Activated T-cell treated with anti-CD3 and anti-CD28 coated beads for 24 hours (primary cell): ENCODE measurements at places on chromosomes 6 and 20.

DNA sequence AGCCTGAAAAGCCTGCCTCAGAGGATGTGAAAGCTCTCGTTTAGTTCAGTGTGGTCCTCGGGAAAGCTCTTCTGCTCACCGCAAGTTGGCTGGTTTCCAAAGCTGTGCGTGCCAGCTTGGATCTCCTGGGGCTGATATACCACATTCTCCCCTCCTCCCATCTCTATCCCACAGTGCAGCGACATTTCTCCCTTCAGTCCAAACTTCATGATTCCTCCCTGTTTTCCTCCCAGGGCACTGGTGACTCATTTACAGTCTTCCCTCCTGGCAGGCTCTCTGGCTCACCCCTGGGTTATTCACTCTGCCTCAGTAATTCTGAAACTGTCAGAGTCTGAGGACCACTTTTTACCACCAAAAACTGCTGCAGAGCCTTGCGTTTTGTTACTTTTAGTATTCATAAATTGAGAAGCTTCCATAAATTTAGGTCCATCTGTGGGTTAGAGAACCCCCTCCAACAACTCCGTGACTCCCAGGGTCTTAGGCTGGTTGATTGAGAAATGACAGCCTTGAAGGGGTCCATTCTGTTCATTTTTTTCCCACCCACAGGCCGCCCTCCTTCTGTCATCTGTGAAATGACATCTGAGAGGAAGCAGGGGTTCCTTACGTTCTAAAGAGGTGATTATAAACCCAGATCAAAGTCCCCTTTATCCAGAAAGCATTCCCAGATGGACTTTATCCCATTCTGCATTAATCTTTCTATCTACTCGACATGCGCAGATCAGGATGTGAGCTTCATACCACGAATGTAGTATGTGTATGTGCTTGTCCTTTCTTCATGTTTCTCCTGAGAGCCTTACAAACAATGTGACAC, 6.1 kb downstream of the TRIM10 start:
- DNase-seq: no peak

- no peak for DNase-seq
These were observed 78.5 kb upstream of the TRDN start for GRCh38 chr6:123715006-123715863.

DNA sequence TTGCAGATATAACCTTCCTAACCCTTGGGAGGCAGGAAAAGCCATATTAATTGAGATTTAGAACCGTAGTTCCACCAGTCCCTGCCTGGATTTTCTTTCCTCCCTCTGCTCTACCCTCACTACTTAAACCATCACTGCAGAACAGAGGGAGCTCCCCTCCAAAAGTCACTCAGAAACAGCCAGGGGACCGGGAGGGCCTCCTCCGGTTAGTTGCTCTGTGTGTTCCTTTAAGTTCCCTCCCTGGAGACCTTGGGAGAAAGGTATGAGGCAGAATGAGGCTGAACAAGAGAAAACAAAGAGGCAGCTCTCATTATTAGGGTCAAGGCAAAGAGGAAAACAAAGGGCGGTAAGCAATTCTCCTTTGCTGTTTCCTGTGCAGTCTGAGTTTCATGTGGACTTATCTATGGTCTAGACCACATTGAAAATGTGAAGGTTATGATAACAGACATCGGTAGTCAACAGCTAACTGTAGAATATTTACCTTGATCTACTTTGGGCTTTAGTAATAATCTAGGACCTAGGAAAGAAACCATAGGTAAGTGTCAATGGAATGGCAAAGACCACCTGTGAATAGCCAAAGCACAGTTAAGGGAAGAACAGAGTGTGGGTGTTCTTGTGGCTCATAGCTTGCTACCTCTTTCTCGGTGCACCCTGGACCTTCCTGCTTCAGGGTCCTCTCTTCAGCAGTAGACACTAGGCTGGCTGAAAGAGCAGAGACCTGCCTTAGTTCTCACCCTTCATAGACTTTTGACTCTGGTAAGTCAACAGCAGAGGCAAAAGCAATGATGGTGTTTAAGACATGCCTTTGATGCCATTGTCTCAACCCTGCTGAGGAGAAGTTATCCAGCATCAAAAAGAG, 250.9 kb upstream of the CITED2 start:
- DNase-seq: no peak

DNA sequence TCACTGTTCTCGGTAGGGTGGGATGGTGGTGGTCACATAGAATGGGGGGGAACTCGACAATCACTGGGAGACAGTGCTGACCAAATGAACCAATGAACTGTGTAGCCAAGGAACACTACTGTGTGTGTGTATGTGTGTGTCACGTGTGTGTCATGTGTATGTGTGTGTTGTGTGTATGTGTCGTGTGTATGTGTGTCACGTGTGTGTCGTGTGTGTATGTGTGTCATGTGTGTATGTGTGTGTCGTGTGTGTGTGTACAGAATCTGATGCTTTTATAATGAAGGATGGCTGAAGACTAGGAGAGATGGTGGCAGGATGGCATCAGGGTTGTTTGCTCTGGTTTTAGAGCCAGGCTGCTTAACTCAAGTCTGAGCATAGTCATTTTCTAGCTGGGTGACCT, 99.1 kb upstream of the DUSP22 start:
- no peak for DNase-seq

GRCh38 chr6:111791415-111791814, 81.8 kb downstream of the FYN start:
- no peak for DNase-seq

GRCh38 chr6:148192310-148192709, 150.3 kb upstream of the SASH1 start:
- DNase-seq: no peak

GRCh38 chr6:147961481-147962141, 381.0 kb upstream of the SASH1 start:
- DNase-seq: no peak

DNA sequence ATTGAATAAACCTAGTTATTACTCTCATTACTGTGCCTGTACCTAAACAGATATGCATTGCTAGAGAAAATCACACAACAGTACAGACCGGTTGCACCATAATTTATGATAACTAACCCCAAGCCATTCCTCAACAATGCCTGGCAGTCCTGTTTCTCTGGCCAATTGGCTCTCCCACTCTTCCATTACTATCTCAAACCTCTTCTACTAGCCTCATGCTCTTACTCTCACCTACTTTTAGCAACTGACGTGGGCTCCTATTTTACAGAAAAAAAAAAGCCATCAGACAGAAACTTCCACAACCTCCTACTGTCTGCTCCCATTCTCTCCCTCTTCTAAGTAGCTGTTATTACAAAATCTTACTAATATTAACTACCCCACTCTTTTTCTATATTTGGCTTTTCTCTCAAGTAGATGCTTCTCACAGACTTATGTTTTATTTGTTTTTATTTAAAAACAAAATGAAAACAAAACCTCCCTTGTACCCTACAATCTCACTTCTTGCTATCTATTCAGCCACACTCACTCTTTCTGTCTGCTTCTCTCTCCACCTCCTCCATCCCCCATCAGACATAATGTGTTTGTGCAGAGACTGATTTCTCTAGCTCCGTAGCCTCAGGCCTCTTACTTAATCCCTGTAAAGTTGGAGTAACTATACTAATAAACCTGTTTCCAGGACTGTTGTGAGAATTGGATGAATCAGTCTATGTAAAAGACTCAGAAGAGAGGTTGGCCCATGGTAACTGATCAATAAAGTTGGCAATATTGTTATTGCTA, 9.1 kb downstream of the GOPC start:
- no peak for DNase-seq

DNA sequence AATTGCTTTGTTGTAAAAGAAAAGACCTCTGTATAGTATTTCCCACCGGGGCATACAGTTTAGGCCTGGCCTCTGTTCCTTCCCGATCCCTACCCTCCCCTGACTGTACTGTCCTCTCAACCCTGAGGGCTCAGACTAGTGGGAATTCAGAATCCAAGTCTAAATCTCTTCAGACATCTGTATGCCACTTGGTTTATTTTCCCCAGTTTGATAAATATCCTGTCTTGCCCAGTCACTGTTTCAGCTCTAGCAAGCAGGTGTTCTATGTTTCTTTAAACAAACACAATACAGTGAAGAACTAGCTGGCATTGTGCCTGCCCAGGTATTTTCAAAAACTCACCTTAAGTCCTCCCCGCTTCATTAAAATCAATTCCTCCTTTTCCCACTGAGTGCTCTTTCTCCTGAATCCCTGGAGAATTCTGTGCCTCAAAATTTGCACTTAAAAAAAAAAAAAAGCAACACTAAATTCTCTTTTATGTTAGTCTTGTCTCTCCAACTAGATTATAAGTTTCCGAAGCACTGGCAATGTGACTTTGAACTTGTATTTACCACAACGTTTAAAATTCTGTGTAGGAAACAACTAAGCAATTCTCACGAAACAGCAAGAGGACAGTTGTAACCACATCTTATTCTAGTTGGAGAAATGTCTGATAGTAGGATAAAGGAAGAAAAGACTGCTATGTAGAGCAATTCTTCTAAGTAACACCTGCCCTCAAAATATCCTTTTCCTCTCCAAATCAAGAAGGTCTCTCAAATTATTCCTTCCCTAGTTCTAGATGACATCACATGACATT, 112.0 kb upstream of the CARMIL1 start:
- no peak for DNase-seq
